ENCODE measurements at places on chromosomes 3 and 15. TPM values are rescaled to one million over a fixed set of nuclear protein-coding genes. Genes with fewer than 3 reads are reported as not detected.
A peak's percentile ranks its signal among the peaks of the same experiment; 100 is the strongest.

DNA sequence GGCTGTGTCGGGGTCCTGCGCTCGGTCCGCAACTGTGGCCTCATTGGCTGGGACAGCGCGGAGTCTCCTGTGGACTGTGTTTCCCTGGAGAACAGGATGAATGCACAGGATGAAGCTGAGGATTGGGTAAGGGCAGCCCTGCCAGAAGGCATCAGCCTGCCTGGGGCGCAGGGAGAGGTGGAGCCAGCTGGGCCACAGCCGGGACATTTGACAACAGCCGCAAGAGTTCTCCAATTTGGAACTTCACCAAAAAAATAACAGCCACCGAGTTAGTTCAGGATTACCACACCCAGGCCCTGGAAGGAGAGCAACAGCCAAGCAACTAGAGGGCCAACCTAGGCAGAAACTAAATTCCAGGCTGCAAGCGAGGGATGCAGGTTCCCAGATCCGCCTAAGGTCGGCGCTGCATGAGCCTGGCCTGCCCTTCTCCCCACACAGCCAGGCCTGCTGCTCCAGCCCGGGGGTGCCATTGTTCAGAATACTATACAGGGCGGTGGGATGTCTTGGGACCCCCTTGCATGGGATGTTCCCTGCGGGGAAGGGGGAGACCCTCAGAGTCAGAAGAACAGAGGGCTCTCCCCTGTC is 229.3 kb downstream of the OCA2 start:
- no peak for DNase-seq

DNA sequence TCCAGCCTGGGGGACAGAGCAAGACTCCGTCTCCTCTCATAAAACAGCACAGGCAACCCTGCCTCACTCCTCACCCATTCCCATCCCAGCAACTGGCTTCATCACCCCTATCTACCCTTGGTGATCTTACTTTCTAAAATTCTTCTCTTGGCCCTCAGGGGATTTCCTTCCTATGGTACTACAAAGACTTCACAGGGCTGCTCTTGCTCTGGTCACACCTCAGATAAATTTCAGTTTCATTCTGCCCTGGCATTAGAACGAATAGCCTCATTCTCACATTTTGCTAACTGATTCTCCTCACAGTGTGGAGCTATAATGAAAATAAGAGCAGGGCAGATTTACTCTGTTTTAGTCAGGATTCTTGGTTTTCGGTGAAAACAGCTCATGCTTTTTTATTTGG is 22.1 kb upstream of the CRBN start:
- no peak for DNase-seq

DNA sequence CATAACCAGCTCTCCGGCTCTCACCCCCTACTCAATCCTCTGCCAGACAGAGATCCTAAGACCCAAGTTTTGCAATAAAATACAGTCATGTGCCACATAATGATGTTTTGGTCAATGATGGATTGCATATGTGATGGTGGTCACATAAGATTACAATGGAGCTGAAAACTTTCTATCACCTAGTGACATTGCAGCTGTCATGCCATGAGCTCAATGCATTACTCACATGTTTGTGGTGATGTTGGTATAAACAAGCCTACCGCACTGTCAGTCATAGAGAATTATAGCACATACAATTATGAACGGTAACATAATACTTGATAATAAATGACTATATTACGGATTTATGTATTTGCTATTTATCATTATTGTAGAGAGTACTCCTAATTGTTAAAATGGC is 26.9 kb upstream of the SAMMSON start:
- DNase-seq, result peak; percentile 63

Gene DCBLD2
- 88.2 TPM for total RNA-seq

DNA sequence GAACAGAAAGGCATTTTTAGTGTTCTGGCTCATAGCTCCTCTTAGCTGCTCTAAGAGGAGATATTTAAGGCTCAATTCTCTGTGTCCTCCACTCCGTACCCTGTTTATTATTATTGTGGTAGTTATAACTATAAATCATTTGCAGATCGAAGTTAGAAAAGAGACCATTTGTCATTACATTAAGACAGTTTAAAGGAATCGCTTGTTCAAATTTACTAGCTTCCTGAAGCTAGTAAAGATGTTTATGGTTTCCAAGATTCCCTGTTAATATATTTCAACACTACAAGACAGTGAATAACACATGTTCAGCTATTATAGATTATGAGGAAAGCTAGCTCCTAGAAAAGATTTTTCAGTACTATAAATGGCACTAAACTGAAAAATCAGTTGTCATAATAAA is 12.6 kb downstream of the ATXN7 start:
- DNase-seq, result no peak

Gene PIF1
- 8.9 TPM for total RNA-seq

DNA sequence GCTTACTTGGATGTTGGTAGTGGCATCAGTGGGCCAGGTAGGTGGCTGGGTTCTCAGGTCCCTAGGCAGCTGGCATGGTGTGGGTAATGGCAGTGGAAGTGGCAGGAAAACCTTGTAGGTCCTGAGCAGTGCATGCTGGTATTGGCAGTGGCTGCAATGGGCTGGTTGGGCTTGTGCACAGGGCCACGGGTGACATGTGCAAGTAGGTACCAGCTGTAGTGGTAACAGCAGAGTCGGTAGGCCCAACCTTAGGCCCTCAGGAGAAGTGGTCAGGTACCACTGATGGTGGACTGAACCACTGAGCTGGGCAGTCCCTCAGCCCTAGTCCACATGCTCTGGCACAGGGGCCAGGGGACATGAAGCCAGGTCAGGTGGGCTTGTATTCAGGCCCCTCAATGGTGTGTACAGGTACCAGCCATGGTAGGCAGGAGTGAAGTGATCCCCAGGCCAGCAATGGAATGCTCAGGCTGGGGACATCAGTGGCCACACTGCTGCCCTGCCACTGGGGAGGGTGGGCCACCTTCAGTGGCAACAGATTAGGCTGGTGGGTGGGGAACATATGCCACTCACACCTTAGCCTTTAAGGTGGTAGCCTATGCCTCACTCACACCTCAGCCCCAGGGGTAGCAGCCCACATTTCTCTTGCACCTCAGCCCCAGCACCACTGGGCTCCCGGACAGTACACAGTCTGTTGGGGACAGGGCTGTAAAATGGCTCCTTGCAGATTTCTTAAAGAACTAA is 118.1 kb downstream of the LRRK1 start:
- no peak for DNase-seq

Gene B2M
- 4,265 TPM for total RNA-seq

DNA sequence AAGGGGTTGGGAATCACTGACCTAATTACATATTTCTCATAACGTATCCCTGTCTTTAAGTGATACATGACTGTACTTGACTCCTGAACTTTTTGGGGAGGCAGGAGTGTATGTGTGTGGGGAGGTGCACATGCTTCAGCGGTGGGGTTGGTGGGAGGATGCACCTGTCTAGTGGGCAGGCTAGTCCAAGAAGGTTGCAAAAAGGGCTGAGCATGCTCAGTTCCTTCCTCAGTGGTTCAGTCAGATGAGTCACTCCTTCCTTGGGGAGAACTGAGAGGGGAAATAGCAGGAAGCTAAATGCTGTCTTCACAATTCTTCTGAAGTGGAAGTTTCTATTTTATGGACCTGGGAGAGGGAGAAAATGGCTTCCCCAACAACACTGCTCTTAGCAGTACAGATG is 24.6 kb upstream of the AP4E1 start:
- peak; percentile 87 for DNase-seq

- DNase-seq, result no peak
Observed at GRCh38 chr15:64151727-64152506, at the start of gene SNX22. Gene SNX22, plus strand, starts transcription at chr15:64151731. Its CDS starts 45 bp downstream, at chr15:64151776.

Measured in myocyte (in vitro differentiated cells).